ENCODE measurements at places on chromosomes 2 and 18.

DNA sequence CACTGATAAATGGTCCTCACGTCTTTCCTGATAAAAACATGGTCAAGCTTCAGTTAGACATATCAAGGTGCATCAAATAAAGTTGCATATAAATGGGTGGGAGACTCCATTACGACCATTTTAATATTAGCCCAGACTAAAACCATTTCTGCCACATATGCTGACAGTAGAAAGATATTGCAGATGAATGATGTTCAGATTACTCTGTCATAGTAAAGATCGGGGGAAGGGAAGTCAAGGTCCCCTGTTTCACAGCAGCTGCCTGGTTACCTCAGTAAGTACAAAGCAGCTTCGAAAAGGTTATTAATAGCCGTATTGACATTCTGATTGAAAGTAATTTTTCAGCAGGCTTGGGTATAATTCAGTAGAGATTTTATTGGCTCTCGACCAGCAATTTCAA is 927.7 kb upstream of the CDH2 start:
- DNase-seq, result no peak

DNA sequence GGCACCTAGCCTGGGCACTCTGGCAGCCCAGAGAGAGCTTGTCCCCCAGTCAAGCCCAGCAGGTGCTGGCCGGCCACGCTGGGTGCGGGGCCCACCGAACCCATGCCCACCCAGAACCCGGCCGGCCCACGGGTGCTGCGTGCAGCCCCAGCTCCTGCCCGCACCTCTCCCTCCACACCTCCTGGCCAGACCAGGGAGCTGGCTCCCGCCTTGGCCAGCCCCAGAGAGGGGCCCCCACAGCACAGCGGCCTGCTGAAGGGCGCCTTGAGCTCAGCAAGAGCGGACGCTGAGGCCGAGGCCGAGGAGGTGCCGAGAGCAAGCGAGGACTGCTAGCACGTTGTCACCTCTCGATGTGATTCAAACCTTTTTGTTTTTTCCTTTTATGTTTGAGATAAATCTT is 407.0 kb upstream of the KCNJ3 start:
- DNase-seq, result no peak

DNA sequence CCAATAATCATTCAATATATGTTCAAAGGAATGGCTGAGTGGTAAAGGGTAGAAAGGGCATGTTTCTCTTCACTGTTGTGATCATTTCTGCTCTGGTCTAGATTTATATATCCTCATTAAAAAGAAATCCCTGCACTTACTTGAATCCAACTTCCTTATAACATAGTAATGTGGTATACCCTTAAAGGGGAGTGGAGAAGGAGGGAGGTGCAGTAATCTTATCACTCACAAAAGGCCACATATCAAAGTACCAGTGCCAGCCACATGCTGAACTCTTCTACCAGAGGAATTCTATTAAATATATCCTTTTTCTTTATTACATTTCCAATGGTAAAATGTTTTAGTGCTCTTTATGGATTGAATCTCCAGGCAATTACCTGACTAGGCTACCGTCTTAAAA is 3.3 kb downstream of the KATNAL2 start:
- DNase-seq, result no peak

DNA sequence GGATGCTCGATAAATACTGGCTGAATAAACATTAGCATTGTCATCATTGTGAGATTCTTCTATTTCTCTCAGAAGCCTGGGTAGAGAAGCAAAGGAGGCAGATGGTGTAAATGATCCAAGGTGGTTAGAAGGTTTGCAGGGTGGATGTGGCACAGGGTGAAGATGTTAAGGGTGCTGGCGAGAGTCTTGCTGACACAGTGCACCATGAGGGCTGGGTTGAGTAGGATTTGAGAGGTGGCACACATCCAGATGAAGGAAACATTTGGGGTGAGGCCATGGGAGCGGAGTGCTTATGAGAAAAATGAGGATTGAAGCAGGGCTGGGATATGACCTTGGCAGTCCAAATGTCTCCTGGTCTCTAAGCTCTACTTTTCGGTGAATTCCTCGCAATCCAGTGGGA is 17.8 kb upstream of the CPO start:
- no peak for DNase-seq

DNA sequence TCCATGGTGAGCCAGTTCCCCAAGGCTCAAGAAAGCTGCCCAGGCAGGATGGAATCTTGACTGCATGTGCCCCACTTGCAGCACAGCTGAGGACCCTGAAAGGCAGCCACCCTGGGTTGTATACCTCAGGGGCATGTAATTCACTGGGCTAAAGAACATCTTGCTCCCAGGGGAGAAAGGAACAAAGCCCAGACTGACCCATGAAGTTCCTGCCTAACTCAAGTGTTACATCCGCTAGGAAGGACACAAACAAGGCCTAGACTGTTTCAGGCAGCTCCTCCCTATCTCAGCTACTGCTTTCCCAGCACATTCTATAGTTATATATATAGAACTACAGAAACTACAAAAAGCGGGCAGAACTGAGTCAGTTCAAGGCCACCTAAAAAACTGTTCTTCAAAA is 69.0 kb downstream of the RBM43 start:
- no peak for DNase-seq

GRCh38 chr2:190980630-190981209 is 33.3 kb downstream of the STAT1 start:
- DNase-seq, result no peak

- no peak for DNase-seq
These were observed 41.9 kb downstream of the ALK start for GRCh38 chr2:29879456-29879855.

GRCh38 chr2:155815851-155816250 is 516.7 kb downstream of the NR4A2 start:
- peak; percentile 11 for DNase-seq

DNA sequence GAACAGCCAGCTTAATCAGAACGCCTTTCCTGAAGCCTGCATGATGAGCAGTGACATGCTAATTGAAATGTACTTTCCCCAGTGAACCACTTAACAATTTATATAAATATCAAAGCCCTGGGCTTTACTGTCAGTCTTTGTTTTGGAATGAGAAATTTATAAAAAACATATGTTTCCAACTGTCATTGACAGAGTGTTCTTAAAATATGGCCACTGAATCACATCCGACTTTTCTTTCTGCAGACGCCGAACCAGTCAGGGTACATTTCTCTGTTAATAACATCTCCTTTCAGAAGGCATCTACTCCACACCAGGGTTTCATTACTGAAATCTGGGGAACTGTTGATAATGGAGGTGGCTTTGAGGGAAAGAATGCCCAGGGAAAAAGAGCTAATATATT is 343.7 kb downstream of the INSIG2 start:
- DNase-seq, result no peak

- DNase-seq, result no peak
These were observed 67.5 kb downstream of the LPIN1 start for GRCh38 chr2:11813951-11814350.
